Stimulated activated CD8-positive, alpha-beta memory T cell treated with anti-CD3 and anti-CD28 coated beads, Interleukin-4, amount 100 ng/mL, for 4 hours (primary cell): ENCODE measurements at places on chromosomes 11 and 22.

DNA sequence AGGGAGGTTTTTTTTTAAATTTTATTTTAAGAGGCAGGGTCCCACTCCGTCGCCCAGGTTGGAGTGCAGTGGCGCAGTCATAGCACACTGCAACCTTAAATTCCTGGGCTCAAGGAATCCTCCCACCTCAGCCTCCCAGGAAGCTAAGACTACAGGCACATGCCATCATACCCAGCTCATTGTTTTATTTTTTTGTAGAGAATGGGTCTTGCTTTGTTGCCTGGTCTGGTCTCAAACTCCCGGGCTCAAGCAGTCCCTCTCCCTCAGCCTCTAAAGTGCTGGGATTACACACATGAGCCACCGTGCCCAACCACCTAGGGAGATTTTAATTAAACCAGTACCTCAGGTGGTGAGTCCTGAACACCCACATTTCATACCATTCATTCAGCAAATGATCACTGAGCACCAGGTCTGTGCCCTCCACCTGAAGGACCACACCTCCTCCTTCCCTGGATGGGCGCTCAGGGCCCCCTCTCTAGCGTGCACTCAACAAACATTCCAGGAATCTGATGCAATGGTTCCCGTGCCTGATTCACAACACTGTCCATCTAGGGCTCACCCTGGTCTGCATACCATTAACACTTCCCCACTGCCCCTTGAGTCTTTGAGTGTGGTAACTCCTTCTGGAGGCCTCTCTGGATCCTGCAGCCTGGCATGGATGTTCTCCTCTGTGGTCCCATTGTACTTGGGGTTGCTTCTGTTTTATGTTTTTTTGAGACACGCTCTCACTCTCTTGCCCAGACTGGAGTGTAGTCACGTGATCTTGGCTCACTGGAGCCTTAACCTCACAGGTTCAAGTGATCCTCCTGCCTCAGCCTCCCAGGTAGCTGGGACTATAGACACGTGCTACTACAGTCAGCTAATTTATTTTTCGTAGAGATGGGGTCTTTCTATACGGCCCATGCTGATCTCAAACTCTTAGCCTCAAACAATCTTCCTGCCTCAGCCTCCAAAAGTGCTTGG, 9.6 kb upstream of the MYH9 start:
- no peak for DNase-seq

GRCh38 chr11:95520369-95521132, 269.0 kb downstream of the FAM76B start:
- DNase-seq, result no peak

DNA sequence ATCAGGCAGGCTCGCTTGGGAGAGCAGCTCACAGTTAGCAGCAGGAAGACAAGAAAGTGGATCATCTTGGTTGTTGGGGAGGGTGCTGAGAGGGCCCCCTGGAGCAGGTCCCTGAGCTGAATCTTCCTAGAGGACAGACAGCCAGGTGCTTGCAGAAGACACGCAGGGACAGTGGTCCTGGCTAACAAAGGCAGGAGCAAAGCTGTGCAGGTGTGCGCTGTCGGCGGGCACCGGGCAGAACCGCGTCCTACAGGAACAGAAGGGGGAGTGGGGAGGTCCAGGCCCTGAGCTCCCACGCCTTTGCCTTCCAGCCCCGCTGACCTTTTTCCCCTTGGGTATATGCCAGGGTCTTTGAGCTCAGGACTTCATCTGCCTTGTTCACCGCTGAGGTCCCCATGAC, 30.1 kb upstream of the PARVB start:
- DNase-seq, result no peak

DNA sequence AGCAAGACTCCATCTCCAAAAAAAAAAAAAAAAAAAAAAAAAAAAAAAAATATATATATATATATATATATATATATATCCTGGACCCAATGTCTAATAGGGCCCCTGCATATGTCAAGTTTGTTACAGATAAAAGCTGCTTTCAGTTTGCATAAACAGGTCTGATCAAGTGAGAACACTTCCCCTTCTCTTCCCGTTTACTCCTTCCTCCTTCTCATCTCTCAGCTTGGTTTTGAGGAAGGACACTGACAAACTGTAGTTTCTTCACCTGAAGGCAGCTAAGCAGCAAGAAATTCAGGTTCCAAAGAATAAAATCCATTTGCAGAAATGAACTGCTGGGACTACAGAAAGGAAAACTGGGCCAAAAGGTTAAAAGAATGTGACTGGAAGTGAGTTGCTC, 11.7 kb downstream of the THOC5 start:
- DNase-seq, result no peak

- DNase-seq, result no peak
Measured at GRCh38 chr11:80584661-80585060, 1143.8 kb upstream of the TENM4 start.

- no peak for DNase-seq
Measured at GRCh38 chr11:4491878-4492606, 9.6 kb downstream of the OR52K1 start.

DNA sequence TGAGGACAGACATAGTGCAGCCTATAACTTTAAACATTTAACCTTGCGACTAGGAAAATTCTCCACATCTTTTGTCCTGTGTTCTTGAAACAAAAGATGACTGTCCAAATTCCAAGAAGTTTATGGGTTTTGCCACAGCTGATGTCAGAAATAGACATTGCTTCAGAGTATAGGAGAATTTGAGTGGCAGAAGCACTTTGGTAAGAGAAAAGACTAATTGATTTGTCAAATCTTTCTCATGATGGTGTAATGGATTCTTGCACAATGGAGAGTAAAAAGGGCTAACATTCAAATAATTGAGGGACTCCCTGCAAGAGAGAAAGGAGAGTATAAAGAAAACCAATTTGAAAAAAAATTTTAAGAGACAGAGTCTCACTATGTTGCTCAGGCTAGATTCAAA, 25.3 kb downstream of the C11orf58 start:
- no peak for DNase-seq

GRCh38 chr11:124670732-124671131, 2.8 kb downstream of the SIAE start:
- DNase-seq, result no peak

- no peak for DNase-seq
Measured at GRCh38 chr11:93686812-93687211, 25.3 kb downstream of the CEP295 start.

- no peak for DNase-seq
Measured at GRCh38 chr11:119481667-119482400, 58.9 kb upstream of the THY1 start.

DNA sequence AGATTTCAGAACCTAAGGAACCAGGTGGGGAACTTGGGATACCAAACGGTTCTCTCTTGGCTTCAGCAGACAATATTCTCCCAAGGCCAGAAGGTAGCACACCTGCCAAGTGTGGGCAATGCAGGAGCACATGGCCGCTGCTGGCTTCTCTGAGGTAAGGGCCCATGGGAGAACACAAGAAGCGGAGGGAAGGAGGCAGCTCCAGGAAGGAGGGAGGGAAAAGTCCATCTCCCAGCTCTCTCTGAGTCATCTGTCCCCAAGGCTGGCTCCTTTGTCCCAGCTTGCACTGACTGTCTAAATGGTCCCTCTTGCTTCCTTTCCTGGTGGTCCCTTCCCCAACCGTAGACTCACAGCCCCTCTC, 557.9 kb upstream of the CADM1 start:
- DNase-seq, result no peak

DNA sequence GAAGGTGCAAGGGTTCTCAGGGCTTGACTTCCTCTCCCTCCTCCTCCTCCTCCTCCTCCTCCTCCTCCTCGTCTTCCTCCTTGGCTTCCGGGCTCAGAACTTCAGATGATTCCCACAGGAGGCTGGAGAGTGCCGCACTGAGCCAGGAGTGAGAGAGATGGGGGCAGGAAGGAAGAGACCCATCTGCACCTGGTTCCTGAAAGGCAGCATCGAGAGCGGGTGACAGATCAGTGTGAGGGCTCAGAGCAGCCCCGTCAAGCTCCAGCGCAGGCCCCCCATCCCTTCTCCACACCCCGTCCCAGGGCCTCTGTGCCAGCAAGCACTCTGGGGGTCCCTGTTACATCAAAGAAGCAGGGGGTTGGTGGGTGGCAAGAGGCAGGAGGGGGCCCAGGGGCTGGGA, 51.5 kb downstream of the ELFN2 start:
- DNase-seq, result no peak

GRCh38 chr22:49906799-49907290, 11.4 kb downstream of the ALG12 start:
- DNase-seq, result no peak

DNA sequence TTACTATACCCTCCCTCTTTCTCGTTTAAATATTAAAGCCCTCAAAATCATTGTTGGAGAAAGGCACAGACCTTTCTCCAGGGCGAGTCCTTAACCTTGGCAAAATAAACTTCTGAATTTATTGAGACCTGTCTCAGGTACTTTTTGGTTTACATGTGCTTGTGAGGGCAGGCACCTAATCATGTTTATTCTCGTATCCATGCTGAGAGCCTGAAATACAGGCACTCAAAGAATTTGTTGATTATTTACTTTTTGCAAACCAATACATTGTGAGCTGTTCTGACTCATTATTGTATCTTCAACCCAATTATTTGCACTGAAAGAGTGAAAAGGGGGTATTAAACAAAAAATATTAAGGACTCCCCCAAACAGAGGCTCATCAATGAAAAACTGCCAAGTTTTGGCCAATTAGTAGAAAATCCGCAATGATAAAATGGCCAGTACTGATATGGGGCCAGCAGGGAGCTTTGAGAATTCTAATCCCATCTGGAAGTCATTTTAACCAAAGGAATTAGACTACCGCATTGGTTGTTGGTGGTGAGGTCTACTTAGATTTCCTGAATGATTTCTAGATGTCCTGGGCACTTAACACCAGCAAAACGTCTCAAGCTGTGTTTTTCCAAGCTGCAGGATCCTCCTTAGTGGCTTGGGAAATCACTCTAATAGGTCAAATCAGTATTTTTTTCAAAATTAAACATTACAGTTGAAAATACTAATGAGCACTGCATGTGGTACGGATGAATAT, 157.3 kb downstream of the SWAP70 start:
- DNase-seq, result no peak

- no peak for DNase-seq
Measured at GRCh38 chr22:28015676-28016601, 96.9 kb upstream of the PITPNB start.

DNA sequence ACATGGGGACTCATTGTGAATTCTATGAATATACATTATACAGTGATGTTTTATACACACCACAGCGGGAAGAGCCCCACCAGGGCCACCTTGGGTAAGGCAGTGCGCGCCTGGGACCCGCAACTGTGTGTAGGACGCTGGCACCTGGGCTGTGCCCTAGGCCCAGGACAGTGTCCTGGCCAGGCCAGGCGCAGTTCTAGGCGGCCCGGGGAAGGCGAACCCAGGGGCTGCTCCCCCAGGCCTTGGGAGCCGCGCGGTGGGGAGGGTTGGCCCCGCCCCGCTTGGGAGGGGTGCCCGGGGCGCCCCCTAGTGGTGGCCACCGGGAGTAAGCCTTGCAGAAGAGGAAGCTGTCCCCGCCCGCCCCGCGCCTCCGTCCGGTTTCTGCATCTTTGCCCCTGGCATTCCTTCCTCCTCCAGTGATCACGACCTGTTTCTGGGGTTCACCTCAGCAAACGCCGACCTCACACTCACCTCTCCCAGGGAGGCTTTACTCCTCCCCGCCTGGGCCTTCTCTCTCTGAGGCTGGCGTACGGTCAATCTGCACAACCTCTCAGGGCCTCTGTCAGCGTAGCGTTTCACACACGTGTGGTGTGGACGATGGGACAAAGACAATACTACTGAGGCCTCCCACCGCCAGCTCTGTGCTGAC, 9.5 kb upstream of the EHD1 start:
- peak; percentile 62 for DNase-seq

- DNase-seq, result no peak
Measured at GRCh38 chr11:134055029-134055428, 13.8 kb upstream of the JAM3 start.

- no peak for DNase-seq
Measured at GRCh38 chr22:30777587-30777986, 82.9 kb downstream of the OSBP2 start.

DNA sequence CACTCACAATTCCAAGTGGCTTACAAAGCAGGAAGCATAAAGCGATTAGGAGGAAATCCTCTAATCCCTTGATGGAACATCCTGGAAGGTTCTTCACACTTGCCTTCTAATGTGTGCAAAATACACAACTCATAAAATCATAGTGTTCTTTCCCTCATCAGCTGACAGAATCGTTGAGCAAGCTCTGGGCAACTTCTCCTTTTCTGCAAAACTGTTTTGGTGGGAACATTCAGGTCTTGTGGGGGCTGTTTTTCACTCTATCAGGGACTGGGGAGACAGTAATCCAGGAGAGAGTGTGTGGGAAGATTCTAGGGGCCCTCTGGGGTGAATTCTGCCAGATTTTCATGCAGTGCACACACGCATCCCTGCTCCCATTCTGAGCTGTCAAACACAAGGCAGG, 53.2 kb downstream of the IRAG1 start:
- DNase-seq, result no peak

DNA sequence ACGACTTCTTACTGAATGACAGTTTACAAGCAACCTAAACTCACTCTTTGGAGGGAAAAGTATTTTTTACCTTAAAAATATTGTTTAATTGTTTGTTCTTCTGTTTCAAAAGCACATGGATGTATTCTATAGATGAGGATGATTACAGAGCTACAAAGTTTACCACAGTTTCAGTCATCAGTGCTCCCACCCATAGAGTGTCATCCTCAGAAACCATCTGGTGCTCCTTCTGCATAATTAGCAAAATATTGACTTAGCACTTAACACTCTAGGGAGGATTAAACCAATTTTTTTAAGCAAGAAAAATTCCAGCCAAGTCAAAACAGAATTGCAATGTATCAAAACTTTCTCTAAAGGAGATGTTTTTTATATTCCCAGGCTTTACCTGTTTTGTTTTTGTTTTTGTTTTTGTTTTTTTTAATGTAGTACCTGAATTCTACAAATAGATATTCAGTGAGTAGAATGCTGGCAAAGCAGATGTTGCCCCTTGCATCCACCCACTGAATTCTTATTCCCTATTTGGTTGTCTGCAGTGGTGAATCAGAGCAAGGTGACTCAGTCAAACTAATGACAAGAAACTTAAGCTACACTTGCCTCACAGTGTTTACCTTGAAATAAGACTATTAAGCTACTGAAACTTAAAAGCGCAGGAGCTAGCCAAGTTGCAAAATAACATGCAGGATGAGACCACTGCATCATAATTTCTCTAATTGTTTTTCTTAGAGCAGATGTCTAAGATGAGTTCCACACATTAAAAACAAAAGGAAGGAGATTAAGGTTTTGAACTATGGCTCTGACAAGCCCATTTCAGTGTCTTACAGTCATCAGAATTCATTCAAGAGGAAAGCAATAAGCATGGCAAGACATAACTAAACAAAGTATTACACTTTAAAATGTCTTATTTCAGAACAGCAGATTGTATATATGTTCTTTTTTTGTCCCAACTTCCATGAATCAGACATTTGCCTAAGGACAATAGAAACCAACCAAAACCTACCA, 155.1 kb upstream of the SOX6 start:
- no peak for DNase-seq

- no peak for DNase-seq
Measured at GRCh38 chr11:548700-549603, 11.6 kb downstream of the LMNTD2 start.

DNA sequence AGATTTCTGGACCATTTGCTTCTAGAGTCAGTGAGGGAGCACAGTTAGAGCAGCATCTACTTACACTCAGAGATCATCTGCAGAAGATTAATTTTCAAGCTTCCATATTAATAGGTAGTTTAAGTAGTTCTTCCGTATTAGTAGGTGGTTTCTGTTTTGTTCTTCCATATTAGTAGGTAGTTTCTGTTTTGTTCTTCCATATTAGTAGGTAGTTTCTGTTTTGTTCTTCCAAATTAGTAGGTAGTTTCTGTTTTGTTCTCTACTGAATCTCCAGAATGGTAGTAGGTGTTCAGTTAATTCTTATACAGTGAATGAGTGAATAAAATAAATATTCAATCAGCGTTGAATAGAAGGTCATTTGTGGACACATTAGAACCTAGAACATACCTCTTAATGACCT, 175.7 kb downstream of the TMEM135 start:
- DNase-seq, result no peak
